DMS 273 treated with DMSO at 0.1 percent for 48 hours (cell line): ENCODE measurements at places on chromosomes 7 and 10.

DNA sequence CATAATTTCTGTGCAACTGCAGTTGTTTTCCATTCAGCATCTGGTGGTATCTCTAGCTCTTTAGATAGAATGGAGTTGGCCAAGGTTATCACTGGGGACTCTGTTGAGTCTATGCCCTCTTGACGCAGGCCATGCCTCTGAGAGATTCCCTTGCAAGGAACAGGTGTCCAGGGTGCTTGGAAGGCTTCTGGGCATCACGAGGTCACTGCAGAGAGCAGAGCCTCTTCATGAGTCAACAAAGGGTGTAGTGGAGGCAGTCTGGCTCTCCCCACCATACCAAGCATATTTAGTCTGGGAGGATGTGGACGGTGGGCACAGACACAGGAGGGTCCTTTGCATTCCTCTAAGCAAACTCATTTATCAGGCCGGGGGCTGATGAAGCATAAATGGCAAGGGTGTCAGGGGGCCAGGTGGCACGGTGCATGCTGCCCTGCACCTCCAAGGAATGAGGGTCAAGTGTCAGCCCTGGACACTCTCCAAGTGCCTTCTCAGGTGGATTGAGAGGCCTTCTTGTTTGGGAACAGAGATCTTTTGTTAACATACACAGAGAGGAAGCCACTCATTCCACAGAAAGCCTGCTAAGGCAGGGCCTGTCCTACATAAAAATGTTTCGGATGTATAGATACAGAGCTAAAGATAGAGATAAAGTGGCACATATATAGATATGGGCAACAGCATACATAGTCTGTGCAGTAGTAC lies 328.6 kb downstream of the INHBA start:
- no peak for DNase-seq

DNA sequence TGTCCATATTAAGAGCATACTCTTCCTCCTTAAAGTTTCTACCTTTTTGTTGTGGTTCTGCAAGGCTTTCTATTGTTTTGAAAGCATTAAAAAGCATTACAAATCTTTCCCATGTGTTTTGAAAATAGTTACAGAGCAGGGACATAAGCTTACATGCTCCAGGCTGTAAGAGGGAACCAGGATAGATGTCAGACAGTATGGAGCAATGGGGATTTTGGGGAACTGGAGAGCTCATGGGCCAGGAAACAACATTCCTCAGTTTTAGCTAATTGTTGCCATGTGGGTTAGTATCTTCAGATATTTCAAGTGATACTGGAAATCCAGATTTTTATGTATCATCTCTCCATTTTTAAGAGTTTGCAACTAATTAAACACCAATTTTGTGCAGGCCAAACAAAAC lies 3.5 kb downstream of the MDFIC start:
- no peak for DNase-seq

DNA sequence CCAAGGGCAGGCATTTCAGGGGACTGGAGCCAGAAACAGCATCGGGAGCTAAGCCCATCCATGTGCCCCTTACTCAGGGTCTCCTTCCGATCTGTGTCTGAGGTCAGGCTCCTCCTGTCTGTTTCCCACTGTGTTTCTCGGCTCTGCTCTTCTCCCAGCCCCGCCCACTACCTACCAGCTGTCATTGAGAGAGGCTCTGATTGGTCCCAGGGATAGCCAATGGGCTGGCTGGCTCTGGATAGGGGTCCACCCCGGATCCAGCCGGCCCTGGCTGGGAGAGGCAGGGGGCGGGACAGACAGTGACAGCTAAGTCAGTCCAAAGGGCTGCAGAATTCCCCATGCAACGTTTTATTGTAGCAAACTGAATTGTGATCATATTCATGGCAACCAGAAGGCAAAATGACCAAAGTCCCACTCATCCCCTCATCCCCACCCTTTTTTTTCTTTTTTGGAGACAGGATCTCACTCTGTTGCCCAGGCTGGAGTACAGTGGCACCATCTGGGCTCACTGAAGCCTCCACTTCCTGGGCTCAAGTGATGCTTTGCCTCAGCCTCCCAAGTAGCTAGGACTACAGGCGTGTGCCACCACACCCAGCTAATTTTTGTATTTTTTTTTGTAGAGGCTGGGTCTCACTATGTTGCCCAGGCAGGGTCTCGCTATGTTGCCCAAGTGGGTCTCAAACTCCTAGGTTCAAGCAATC lies 76.3 kb downstream of the CLIP2 start:
- peak; percentile 79 for DNase-seq

GRCh38 chr7:102189756-102190155 lies 96.9 kb upstream of the SH2B2 start:
- DNase-seq = peak; percentile 5

GRCh38 chr7:108613147-108613948 lies 43.7 kb downstream of the DNAJB9 start:
- peak; percentile 71 for DNase-seq
